ENCODE measurements at places on chromosomes 5 and 9.
A peak's percentile ranks its signal among the peaks of the same experiment; 100 is the strongest.

DNA sequence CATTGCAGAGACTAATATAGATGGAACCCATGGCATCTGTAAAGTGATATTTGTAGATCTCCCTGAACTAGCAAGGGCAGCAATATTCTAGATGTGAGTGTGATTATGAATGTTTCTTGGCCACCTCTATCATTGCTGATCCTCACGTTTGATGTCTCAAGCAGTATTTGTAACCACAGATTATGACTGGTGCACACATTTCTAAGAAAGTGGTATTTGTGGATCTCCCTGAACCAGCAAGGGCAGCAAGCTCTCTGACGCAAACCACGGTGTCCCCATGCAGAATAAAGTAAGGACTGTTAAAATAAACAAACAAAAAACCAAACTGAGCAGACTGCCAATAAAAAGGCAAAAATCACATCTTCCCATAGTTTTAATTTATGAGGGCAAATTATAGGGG, 301.3 kb downstream of the CSNK1G3 start:
- no peak for DNase-seq

DNA sequence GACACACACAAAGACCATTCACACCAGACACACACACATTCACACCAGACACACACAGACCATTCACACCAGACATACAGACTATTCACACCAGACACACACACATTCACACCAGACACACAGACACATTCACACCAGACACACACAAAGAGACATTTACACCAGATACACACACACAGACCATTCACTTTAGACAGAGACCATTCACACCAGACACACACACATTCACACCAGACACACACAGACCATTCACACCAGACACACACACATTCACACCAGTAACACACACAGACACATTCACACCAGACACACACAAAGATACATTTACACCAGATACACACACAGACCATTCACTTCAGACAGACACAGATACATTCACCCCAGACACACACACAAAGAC, 29.0 kb upstream of the FCN1 start:
- no peak for DNase-seq

GRCh38 chr5:96648023-96648422, 14.2 kb upstream of the CAST start:
- DNase-seq, result no peak

DNA sequence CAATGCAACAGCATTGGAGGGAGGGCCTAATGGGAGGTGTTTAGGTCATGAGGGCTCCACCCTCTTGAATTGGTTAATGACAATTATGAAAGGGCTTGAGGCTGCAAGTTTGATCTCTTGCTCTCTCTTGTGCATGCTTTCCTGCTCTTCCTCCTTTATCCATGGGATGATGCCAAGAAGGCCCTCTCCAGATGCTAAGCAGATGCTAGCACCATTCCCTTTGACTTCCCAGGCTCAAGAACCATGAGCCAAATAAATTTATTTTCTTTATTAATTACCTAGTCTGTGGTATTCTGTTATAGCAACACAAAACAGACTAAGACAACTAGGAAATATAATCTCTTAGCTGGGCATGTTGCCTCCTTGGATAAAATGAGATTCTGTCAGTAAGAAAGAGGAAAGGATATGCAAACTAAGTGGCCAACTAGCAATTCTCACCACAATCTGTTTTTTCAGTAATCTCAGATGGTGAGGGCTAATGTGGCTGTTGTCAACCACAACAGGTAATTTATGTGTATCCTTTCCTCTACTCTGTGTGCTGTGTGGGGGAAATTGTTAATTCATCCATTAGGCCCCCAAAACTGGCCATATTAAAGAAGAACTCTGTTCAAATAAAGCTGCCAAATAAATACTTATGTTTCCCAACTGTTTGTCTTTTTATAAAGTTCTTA, 269.1 kb upstream of the CD180 start:
- DNase-seq, result no peak

DNA sequence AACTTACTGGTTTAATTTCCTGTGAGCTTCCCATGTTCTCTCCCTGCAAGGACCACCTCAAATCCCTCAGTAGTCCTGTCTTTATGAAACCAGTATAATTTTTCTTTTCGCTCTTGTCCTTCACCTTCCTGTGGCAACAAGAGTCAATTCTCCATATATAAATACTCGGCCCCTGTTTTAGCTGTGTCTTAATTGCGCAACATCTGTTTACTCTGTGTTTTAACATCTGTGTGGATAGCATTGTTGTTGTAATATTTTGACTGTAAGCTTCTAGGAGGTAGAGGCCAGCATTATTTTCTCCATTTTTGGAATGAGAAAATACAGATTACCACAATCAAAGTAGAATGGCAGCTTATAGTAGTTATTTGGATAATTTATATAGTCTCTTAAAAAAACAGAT, 30.2 kb upstream of the CDKN2B start:
- no peak for DNase-seq

DNA sequence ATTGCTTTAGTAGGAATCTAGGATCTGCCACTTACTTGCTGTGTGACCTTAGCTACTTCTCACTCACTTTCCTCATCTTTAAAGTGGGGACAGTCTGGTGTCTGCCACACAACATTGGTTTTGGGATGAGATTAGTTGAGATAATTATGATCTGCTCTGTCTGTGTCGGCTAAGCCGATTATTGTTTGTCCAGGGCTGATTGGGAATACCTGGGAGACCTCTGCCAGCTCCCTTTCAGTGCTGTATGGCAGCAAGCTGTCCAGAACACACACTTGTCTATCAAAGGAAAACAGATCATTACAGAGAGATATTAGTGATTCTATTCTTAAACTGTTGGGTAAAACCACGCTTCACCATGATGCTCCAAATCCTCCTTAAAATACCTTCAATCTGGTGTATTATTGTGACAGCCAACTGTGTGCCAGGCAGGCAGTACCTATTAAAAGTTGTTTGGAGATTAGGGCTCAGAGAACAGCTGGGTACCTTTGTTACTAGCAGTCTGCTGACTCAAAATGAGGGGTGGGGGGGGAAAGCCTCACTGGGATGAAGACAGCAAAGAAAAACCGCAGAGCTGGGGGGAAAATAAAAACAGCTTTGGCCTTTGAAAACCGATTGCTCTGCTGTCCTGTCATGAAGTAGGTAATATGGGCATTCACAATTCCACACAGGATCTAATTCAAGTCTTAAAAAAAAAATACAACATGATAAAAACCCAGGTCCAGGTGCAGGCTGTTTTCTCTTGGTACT, 458.4 kb upstream of the C9orf72 start:
- DNase-seq, result no peak

DNA sequence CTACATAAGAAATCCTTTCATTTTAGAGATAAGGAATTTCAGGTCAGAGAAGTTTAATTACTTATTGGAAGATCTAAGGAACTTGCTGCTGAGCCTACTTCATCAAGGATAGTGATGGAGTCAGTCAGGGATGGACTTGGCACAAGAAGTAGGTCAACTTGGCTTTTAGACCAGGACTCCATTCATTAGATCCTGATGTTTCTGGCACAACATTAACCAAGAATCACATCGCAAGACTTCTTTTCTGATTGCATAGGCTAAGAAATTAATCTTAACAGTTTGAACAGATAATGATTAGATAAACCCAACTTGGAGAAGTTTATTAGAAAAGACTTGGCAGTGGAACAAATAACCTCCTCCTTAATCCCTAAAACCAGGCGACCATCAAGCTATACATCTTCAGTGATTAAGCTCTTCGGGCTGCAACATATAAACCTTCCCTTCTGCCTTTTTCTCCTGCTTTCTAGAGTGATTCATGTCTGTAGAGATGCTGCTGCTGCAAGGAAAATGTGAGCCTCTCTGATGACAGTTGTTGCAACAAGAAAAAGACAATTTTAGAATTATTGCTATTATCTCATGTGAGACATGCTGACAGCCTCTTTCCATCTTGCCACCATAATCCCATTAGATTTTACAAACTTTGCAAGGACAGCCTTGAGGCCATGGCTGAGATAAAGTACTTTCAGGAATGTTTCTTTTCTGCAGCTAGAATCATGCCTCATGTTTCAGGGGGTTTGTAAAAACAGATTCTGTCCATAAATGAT, 207.9 kb upstream of the SLC27A6 start:
- DNase-seq, result no peak

- DNase-seq, result no peak
Measured at GRCh38 chr5:33091571-33092363, 349.0 kb upstream of the TARS1 start.

- peak; percentile 78 for DNase-seq
Measured at GRCh38 chr9:97293207-97293721, 14.2 kb upstream of the CCDC180 start.

DNA sequence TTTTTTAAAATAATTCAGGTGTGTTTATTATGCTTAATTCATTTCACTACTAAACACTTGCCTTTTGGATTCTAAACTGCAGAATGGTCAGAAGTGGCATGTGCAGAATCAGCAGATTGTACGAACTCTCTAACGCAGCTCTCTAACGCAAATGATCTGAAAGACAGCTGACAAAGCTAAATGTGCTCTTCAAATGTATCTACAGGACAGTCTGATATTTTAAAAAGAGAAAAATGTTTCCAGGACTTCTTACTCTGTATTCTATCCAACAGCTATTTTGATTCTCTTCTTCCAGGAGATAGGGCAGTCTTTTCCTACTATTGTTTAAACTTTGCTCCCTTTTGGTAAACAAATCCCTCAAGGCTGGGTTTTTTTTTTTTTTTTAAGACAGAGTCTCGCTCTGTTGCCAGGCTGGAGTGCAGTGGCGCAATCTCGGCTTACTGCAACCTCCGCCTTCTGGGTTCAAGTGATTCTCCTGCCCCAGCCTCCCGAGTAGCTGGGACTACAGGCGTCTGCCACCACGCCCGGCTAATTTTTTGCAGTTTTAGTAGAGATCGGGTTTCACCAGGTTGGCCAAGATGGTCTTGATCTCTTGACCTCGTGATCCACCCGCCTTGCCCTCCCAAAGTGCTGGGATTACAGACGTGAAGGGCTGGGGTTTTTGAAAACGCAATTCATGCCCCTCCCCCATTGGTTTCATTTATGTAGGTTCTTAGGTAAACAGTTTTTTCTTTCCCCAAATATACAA, 1.2 kb downstream of the NMRK1 start:
- DNase-seq, result no peak

DNA sequence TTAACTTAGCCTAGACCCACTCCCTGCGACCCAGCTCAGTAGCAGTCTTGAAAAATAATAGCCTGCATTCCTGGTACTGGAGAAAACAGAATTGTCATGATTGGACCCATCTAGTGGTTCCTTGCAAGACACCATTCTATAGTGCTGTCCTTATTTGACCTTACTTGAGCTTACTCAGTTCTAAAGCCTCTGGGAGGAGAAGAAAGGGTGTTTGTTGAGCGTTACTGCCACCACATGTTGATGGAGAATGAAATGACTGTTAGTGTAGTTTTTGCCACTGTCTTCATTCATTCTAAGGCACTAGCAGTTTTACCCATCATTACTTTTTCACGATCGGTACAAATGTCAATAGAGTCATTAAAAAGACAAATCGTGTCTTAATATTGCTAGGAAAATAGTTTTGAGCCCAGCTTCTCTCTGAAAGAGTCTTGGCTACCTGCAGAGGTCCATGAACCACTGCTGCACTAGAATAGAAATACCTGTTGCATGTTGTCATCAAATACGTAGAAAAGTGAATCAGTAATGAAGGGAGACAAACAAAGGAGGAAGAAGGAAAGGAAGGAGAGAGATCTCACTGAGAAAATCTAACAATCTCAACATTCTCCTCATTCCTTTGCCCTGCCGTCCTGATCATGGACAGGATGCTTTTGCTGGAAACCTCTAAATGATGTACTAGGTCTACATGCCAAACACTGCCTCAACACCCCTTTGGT, 96.0 kb downstream of the LIX1 start:
- no peak for DNase-seq

DNA sequence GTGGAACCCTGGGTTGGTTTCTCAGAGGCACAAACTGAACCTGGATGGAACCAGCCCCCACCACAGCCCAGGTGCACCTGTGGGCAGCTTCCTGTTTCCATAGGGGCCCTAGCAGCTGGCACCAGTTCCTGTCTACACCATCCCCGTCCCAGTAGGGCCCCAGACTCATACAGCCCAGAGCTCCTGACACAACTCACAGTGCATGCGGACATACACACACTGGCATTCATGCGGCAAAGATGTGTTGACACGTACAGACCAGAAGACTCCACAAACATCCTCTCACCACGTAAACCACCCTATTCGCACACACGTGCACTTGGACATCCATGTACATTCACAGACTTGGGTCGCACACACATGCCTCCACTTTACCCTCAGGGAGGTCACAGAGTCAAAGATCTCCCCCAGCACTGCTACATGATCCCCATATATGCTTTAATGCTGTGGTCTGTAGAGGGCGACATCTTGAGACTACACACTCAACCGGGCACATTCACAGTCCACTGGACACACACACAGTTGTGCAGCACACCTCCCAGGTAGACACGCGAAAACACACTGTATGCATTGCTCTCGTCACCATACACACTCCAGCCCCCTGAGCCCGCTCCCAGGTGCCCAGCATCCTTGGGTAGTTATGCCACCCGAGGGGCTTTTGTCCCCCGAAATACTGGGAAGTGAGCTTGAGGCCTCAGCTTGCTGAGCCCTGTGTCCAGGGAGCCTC, 22.4 kb downstream of the CXXC5 start:
- DNase-seq, result no peak

DNA sequence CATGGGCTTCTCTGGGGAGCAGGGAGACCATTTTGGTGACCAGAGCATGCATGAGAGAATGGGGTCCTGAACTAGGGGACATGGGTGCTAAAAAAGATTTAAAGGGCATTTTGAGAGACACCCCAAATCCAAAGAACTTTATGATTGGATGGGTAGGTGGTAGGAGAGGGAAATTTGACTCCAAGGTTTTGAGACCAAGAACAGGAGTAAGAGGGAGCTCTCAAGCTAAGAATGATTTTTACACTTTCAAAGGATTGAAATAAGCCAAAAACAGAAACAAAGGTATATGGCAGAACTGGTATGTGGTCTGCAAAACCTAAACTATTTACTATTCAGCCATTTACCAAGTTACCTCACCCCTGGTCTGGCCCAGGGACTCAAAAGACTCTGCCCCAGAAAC, 318.2 kb upstream of the CLINT1 start:
- no peak for DNase-seq

DNA sequence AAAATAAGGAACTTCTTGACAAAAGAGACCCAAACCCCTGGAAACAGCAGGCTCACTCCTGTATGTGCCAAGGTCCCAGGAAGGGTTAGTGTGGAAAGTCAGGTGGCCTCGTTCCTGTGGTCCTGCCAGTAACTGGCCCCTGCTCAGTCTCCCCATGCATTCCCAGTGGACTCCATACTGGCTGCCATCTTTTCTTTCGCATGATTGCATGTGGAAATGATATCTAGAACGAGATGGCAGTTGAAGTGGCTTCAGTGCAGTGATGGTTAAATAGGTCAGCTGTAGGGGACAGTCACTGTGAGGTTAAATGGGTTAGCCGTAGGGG, 30.4 kb downstream of the AHRR start:
- no peak for DNase-seq

- DNase-seq, result no peak
Measured at GRCh38 chr9:35820076-35820475, 5.2 kb upstream of the HINT2 start.

- no peak for DNase-seq
Measured at GRCh38 chr9:98805506-98806272, 1.8 kb upstream of the GALNT12 start.
